ENCODE measurements at places on chromosomes 3 and 15. TPM values are rescaled to one million over a fixed set of nuclear protein-coding genes. Genes with fewer than 3 reads are reported as not detected.

- no peak for DNase-seq
These were observed 1301.6 kb downstream of the SI start for GRCh38 chr3:163776743-163777142.

DNA sequence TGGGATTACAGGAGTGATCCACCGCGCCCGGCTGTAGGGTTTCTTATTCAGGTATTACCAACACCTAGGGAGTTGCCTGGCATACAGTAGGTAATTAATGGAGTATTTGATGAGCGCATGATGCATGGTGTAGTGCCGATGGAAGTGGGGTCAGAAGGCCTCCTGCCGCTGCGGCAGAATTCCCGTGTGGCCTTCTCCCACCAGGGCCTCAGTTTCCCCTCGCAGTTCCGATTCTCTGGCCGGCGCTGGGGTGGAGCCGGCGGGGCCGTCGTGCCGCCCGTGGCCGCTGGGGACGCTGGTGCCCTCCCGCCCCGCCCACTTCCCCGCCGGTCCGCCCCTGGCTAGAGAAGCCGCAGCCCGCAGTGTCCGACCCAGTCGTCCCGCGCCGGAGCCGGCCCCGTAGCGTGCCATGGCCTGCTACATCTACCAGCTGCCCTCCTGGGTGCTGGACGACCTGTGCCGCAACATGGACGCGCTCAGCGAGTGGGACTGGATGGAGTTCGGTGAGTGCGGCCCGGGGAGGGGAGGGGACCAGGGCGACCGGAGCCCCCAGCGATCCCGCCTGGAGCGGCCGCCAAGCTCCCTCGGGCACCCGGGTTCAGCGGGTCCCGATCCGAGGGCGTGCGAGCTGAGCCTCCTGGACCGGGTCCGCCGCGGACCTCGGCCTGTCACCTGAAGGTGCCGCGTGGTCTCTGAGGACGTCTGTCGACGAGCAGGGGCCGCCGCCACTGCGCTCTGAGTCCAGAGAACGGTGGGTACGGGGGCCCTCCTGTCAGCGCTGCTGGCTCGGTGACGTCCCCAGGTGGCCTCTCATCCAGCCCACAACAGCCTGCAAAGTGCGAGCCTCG, at the start of gene IRAK2:
Gene IRAK2 (plus strand): TSS at position 374 of the 848 bp plus-strand sequence. CDS start 36 bp downstream, at position 410.
- peak; percentile 21 for DNase-seq

DNA sequence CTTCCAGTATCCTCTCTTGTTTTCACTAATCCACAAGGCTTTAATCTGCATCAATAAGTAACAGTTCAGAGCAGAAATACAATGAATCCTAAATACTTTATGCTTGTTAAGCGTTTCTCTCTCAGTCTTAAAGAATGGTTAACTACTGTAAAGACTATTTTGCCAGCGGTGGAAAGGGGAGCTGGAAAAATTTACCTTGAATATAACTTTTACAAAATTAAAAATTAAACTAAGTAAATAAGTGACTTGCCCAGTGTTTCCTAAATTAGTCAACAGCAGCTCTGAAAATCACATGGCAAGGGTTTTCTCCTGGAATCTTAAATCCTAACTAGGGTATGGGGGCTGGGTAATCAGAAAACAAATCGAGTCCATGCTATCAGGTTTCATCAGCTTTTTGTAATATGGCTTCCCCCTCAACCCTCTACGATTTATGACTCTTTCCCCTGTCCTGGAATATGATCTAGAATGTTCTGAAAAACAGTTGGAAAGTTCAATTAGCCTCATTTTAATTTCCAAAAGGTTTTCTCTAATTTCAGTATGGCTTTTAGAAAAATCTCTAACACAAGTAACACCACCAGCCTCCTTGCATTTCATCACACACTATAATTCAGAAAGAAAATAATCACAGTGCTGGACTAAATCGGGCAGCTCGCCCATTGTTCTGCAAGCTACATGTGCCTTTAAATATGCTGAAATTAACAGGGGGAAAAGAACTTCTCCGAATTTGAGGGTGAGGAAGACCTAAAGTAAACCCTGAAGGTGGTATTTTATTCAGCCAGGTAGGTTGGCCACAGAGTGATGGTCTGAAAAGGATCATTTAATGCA, 133.5 kb downstream of the ADAMTS9 start:
- DNase-seq, result peak; percentile 23

DNA sequence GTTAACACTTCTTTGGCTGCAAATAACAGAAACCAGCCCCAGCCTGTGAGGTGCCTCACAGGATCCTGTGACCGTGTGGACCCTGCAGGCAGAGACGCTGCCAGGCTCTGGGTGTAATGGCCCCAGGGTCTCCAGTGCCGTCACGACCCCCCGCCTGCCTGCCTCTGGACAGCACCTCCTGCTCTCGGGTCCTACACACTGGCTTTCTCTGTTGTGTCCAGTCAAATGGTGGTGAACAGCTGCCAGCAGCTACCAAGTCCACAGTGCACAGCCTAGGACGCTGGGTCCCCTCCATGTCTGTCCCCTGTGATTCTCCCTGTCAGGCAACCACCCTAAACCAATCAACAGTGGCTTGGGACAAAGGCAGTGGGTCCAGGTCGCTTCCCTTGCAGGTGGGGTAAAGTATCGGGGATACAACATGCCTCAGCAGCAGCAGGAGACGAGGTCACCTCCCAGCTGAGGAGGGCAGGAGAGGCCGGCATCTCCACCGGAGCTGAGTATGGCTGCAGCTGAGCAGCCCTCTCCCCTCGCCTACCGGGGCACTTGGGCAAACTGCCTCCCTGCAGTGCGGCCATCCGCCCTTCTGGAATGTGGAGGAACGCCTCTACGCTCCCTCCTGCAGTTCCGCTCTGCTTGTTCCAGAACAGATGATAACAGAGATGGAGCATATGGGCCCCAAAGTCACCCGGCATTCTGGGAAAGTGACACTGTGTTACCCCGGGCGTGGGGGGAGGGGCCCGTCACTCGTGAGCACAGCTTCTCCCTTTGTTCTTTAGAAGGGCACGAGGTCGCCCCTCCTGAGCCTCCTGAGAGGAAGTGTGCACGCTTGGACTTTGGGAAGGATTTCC, 21.1 kb upstream of the SKOR1 start:
- no peak for DNase-seq

DNA sequence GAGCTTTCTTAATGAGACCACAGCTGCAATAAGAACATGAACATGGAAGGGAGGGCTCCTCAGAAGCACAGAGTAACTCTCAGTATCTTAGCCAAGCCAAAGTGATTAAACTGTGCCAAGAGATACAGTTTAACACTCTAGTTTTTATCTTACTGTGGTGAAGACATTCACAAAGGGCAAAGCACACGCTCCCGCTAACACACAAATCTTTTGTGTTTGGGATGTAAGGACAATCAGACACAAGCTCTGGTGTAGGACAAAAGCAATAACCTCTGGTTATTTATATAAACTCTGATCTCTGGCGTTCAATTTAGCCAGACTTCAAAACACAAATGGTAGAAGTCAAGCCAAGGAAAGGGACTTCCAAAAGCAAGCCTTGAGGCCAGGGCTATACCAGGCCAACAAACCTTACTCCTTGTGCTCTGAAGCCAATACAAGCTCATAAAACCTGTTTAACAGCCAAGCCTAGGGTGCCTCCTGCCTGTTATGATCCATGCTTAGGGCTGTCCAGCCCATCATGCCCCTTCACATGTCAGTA, 27.8 kb downstream of the DPH3 start:
- no peak for DNase-seq

- no peak for DNase-seq
These were observed 30.1 kb downstream of the PXYLP1 start for GRCh38 chr3:141261472-141262307.

DNA sequence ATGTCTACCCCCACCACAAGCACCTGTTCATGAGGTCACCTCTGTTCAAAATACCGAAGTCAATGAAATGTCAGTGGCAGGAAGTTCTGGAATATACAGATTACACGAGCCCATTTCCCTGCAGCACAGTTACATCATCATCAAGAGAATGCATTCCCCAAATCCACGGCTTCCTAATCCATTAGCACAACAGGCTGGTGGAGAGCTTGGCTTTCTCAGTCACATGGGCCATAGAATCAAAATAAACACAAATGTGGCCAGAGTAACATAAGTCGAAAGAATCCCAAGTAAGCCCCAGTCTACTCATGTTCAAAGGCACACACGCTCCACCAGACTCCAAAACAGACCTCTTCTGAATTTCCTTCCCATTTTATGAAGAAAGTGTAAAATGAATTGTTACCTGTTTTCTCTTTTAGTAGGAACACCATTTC, 419.3 kb downstream of the MAGI1 start:
- no peak for DNase-seq

DNA sequence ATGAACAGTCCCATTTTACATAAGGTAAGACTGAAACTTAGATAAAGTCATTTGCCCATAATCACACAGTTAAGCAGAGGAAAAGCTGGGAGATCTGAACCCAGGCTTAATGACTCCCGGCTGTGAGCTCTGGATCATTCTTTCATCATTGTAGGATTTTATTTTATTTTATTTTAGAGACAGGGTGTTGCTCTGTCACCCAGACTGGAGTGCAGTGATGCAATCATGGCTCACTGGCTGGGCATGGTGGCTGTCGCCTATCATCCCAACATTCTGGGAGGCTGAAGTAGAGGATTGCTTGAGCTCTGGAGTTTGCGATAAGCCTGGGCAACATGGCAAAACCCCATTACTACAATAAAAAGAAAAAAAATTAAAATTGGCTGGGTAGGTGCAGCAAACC, 31.2 kb upstream of the RAF1 start:
- DNase-seq, result no peak

Gene SHC4
- 2.3 TPM for polyA plus RNA-seq

Gene BCL2A1
- 0.31 TPM for polyA plus RNA-seq

Gene MST1R
- 1.7 TPM for polyA plus RNA-seq

Gene APH1B
- 15.7 TPM for polyA plus RNA-seq

All from renal pelvis (tissue), 12 donors.